ENCODE measurements at places on chromosomes 16 and 17.

DNA sequence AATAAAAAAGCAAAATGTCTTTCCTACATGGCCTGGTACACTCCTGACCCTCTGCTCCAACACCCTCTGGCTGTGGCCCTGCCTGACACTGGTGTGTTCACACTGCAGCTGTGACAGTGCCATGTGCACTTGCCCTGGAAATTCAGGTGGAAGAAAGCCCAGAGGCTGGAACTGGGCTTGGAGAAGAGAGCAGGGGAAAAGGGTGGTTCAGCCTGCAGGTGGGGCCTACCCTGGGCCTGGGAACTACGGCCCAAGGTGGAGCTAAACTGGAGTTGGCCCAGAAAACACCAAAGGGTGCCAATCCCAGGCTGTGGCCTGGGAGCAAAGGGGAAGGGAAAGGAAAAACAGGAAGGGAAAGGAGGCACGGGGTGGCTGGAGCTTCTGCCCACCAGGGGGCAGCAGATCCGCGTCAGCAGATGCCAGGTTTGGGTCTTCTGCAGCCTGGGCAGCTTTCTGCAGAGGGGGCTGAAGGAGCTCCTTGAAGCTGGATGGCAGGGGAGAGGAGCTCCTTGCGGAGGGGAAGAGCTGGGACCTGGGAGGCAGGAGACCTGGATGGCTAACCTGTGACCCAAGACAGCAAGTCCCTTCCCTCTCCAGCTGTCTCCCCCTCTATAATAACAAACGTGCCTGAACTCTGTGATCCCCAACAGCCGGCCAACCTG is 15.4 kb upstream of the CTCF start:
- DNase-seq: no peak

GRCh38 chr16:75861311-75862097 is 135.2 kb upstream of the CPHXL start:
- DNase-seq: no peak

- no peak for DNase-seq
Measured at GRCh38 chr17:68519911-68520310, 7.7 kb downstream of the PRKAR1A start.

GRCh38 chr16:30934827-30935557 is 11.6 kb downstream of the FBXL19 start:
- DNase-seq: no peak

DNA sequence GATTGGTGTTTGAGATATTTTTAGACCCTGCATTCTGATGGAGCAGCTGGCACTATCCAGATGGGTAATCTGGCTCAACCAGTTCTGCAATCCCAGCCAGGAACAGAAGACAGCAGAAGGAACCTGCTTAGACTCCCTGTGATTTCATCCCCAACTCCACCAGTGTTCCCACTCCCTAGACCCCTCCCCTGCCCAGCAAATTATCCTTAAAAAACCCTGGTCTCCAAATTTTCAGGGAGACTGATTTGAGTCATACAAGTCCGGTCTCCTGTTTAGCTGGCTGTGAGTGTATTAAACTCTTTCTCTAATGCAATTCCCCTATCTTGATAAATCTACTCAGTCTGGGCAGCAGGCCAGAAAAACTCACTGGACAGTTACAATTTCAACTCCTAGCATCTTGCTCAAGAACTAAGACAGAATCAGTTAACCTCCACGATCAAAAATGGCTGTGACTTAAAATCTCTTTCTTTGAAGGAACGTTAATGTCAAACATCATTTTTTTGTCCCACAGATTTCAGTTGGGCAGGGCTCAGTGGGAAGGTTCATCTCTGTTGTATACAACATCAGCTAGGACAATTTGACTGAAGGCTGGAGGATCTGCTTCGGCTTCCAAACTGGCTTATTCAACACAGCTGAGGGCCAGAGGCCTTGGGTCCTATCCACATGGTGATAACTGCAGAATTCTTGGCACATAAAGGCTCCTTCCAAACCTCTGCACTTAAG is 4.9 kb upstream of the RBL2 start:
- no peak for DNase-seq

Data from activated T-cell treated with anti-CD3 and anti-CD28 coated beads for 24 hours (primary cell).